NCI-H1092 treated with DMSO at 0.1 percent for 48 hours (cell line): ENCODE measurements at places on chromosomes 12 and 14.

- DNase-seq: no peak
These were observed 53.0 kb upstream of the FRS2 start for GRCh38 chr12:69417231-69417630.

- DNase-seq: no peak
These were observed 12.3 kb downstream of the KRT1 start for GRCh38 chr12:52667931-52668330.

GRCh38 chr14:105476831-105477659 is 2.4 kb downstream of the CRIP2 start:
- DNase-seq: peak; percentile 65

- DNase-seq: no peak
These were observed 42.4 kb downstream of the MDM2 start for GRCh38 chr12:68850390-68850789.

- no peak for DNase-seq
These were observed 32.4 kb downstream of the PLXNC1 start for GRCh38 chr12:94180558-94181296.

DNA sequence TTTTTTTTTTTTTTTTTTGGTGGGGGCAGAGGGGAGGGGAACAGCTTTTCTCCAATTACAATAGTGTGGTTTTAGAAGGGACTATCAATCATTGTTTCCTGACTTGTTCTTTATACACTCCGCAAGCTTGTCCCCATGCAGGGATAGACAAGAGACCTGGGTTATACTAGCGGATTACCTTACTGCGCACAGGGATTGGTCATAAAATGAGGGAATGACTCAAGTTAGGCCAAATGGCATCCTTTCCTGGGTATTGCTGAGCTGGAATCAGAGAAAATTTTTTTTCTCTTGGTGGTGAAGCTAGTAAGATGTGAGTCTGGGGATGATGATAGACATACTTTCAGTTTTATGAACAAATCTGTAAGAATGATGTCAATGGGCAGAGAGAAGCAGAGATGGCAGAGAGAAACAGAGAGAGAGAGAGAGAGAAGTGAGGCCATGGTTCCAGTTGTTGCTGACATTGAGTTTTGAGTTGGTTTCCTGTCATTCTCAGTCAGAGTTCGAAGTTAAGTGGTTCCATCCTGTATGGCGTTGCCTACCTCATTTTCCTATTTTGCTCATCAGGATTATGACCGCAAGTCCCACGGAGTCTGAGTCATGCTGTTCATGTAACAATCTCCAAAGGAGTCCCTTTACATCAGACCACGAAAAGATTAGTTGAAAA is 59.1 kb upstream of the OTOGL start:
- DNase-seq: no peak

DNA sequence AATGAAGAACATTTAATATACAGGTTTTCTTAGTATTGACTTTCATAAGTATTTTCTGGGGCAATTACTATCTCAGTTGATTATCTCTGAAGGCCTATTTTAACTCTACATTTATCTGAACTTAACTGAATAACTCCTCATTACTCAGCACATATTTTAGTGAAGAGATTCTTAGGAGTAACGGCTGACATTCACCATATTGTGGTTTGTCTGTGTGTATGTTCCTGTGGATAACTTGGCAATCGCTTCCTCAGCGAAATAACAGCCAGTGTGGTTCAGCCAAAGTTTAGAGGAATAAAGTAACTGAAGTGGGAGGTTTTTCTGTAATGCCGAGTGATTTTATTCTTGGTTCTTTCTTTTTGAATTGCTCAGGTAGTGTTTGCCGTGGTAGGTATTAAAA is 168.0 kb downstream of the RAD51B start:
- no peak for DNase-seq

DNA sequence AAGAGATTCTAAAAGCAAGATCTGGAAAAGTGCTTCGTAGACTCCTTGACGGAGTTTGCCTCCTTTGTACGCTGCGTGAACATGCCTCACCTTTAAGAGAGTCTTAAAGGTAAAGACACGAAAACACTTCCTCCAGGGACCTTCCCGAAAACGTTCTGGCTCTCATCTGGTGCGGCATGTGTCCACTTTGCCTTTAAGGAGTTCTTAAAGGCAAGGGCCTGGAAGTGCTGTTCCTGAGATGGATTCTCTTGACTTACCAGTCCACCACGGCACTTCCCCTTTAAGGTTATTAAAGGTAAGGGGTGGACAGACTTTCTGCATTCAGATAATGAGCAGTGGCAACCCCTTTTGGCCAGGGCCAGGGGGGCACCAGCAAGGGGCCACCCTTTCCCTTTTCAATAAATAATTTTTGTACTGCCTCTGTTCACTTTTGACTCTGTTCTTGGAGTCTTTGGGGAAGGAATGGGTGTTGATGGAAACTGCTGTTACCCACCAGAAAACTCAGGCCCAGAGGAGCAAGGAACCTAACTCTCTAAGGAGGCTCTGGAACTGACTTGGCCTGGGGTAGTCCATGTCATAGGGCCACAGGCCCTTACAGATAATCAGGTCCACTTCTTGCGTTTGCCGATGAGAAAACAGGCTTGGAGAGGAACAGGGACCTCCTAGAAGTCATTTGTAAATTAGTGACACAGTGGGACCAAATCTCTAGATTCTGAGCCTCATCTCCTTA is 4.4 kb downstream of the REM2 start:
- peak; percentile 96 for DNase-seq

GRCh38 chr14:58747181-58747580 is 109.4 kb downstream of the DACT1 start:
- DNase-seq: no peak

- no peak for DNase-seq
These were observed 1297.7 kb downstream of the AACS start for GRCh38 chr12:126362964-126363363.

DNA sequence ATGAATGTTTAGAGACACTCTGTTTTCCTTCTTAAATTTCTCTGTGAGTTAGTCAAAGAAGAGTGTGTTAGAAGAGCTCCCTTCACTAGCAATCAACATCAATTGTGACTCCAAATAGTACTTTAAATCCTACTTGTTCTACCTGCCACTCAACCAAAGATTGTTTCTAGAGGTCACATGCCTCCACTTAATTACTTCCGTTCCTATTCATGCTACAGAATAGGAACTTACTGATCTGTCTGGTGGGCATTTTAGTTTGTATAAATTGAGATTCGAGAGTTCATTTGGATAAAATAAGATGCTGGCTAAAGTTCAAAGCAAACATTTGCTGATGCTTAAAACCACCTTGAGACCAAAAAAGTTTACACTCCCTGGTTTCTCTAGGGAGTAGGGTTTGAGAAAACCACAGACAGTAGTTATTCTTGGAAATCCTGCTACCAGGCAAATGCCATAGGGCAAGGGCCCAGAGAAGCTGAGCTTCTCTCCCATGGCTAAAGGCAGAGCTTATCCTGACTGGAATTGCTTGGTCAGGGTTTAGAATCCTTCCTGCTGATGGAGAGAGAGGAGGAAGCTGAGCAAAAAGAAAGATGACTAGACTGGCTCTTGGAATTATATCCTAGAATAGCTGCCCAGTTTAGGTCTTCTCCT is 389.6 kb upstream of the ATP2B1 start:
- DNase-seq: no peak

- DNase-seq: no peak
These were observed 65.0 kb downstream of the CHST11 start for GRCh38 chr12:104521731-104522130.

GRCh38 chr14:81478446-81478845 is 55.2 kb downstream of the SEL1L start:
- no peak for DNase-seq

DNA sequence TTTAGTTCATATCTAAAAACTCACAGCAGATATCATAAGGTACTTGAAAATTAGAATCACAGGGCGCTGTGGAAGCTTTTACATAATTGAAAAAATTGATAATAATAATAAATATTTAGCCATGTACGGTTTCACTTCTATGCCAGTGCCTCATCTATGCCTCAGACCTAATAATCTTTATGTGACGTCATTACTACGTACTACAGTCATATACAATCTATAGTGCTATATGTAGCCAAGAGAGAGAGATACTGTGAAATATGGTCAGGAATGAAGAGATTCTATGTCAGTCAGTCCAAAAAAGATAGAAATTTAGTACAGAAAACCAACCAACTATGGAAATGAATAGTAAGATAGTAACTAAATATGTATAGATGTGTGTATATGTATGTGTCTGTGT is 1010.5 kb downstream of the NRXN3 start:
- DNase-seq: no peak
